ENCODE measurements at places on chromosomes 5 and 9.

- DNase-seq, result no peak
These were observed 73.0 kb upstream of the OLFM1 start for GRCh38 chr9:135014311-135015010.

DNA sequence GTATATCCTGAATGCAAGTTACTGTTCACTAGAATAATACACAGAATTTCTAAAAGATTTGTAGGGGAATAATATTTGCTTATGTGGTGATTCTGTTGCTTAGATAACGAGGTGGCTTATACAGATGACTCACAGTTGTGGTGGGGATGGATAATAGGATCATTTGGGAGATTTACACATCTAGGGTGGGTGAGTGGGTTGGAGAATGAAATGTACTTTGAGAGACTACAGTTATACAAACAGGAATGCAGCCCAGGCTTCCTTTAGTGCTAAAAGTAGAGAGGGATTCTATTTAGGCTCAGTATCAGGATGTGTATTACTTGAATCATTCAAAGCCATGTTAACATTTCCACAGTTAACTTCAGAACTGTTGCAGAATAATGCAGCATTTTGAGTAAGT is 1.8 kb downstream of the CTXN3 start:
- no peak for DNase-seq

- no peak for DNase-seq
These were observed 135.4 kb downstream of the WDR41 start for GRCh38 chr5:77356740-77357139.

GRCh38 chr9:19517202-19517942 is 108.6 kb downstream of the ACER2 start:
- no peak for DNase-seq

DNA sequence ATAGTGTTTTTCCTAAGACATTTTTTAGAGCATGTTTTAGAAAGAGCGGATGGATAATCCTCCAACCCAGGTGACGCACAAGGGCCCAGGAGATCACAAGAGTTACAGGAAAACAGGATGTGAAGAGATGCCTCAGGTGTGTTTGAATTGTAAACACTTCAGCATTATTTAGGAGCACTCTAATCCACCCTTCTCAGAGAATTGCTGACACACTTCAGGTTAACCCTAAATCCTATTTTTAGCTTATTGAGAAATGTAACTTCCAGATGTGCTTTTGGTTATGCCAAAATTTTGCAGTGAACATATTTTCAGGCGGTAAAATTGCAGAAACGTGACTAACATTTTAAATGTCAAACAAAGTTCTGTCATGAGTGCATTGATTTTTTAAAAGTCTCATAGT is 755.4 kb upstream of the CTNND2 start:
- no peak for DNase-seq

All from GF-D8 (cell line).